Activated CD4-positive, alpha-beta T cell treated with anti-CD3 and anti-CD28 coated beads, Interleukin-2, amount 10 ng/mL, durations not matched to agents 24 days and 14 days (primary cell): ENCODE measurements at places on chromosomes 3 and 15. TPM values are rescaled to one million over a fixed set of nuclear protein-coding genes. Genes with fewer than 3 reads are reported as not detected.

DNA sequence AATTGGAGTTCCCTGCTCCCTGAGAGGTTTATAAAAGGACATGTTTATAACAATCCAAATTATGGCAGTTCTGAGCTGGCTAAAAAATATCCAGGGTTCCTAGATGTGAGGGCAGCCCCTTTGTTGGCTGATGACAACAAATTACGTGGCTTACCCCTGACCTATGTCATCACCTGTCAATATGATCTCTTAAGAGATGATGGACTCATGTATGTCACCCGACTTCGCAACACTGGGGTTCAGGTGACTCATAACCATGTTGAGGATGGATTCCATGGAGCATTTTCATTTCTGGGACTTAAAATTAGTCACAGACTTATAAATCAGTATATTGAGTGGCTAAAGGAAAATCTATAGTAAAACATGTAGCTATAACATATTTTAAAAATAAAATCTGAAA is 13.9 kb downstream of the AADAC start:
- DNase-seq, result no peak

GRCh38 chr3:192917028-192917403 is 640 bp downstream of the MB21D2 start:
- peak; percentile 85 for DNase-seq

Gene ZCWPW2
- 0.14 TPM in 1 of 2 replicates, not detected in the other for total RNA-seq

Gene IL17RD
- total RNA-seq, result 0.14 and 0.26 TPM in 2 replicates

DNA sequence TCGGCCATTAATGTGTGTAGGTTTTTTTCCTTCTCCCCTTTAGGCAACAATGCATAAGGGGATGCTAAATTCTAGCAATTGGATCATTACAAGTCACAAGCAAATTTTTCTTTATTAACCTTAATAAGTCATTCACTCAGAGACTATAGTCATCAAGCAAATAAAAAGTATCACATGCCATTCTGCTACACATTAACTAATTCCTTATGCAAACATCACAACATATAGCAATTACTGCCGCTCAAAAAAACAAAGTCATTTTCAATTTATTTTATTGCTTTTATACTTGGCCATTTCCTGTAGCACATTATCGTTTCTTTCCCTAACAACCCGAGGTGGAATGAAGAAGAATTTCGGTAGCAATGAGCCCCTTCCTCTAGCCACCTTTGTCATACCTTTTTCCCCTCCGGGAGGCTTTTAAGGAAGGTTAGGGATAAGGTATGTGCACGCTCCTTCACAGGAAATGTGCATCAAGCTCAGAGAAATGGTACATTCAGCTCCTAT is 421.2 kb downstream of the TIGIT start:
- DNase-seq, result no peak

- no peak for DNase-seq
Observed at GRCh38 chr3:140303875-140304274, 368.9 kb downstream of the CLSTN2 start.

DNA sequence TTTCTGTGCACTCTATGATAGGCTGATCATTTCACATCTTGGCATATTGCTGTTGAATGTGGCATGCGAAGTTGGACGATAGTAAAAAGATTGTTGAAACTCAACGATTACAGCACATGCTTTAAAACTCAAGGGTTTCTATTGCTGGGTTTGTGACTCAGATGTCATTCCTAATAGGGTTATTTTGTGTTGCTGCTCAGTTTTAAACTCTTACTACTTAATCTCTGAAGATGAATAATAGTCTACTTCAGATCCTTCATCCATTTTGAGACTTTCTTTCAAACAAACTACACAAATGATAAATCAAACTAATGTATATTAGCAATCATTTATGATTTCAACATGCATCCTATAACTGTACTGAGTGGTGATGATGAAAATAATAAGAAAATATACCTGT is 71.3 kb upstream of the MBNL1 start:
- peak; percentile 60 for DNase-seq

DNA sequence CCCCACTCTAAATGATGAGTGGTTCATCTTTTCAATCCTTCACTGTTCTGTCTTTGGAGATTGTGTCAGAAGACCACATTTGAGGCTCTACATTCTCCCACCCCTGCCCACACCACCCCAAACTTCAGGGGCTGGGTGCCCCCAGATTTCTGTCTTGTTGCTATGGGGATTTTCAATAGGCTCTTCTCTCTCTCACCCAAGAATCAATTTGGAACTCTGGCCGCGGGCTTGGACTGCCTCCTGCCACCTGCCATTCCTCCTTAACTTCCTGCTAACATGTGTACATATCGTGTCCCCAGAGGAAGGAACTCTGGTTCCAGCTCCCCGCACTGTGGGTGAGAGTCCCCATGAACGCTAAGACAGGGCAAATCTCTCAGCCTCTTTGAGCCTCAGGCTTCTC is 67.4 kb upstream of the LARS2 start:
- DNase-seq, result no peak
